Hematopoietic multipotent progenitor cell treated with erythropoietin and hydrocortisone succinate and interleukin-3 and kit ligand, for 15 days (in vitro differentiated cells): ENCODE measurements at places on chromosomes 11 and 22.

GRCh38 chr11:15034687-15035267, 38.6 kb upstream of the CALCB start:
- DNase-seq: no peak

DNA sequence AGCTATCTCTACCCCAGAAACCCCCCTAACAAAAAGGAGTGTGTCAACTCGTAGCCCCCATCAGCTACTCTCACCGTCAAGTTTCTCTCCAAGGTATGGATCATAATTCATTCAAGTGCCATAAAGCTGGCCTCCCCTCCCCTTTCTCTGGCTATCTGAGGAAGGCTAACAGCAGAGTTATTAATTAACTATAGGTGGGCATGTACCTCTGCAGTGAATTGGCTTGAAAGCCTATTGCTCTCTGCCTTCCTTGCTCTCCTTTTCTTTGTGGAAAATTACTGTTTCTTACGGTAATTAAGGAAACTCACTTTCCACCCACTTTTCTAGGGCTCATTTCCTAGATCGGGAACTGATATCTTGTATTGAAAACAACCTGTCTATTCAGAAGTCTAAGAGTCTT, 14.1 kb downstream of the POLA2 start:
- DNase-seq: no peak

GRCh38 chr22:33588860-33589259, 331.4 kb downstream of the LARGE1 start:
- no peak for DNase-seq

DNA sequence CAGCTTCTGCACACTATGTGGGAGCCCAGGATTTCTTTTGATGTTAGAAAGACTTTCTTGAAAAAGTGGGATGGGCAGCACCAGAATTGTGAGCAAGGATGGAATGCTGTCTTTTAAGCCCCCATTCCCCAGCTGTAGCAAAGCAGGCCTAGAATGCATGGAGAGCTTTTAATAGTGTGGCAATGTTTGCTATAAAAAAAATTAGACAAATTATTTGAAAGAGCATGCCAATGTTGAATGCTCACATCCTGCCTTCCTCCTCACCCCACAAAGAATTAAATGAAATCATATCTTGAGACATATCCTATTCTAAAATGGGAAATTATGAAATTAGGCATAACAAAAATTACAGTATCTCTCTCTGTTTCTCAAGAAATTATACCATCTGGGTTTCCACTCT, 154.7 kb downstream of the C11orf91 start:
- DNase-seq: no peak

GRCh38 chr11:8768625-8769333, 86.2 kb downstream of the RPL27A start:
- DNase-seq: peak; percentile 97

DNA sequence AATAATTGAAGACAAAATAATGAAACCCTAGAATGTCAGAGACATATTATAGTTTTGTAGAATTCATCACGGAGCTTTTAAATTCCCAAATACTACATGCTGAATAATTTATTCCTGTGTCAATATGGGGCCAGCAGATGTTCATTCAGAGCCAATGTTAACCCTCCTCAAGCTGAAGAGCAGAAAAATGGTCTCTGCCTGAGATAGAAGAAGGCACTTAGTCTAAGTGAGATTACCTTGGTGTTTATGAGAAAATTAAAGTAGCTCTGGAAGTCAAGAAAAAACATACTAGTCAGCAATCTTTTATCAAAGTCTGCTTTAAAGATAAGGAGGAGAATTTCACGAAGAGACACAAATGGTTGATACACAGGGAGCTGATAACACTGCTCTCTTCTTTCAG, 328.2 kb downstream of the TTC28 start:
- DNase-seq: no peak

DNA sequence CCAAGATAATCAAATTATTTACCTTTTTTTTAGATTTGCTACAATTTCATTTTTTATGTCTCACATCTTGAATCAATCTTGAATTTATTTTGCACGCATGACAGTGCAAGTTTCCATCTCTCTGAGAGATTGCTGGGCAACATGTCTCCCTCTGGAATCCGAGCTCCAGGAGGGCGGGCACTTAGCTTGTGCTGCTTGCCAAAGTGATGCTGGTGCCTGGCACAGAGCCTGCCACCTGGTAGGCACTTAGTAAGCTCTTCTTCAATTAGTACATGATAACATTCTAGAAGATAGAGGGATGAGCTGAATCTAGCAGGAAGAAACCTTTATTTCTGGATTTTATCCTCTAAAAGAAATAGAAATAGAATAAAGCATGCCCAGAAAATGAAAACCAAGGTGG, 27.5 kb upstream of the OR9I1 start:
- DNase-seq: no peak

DNA sequence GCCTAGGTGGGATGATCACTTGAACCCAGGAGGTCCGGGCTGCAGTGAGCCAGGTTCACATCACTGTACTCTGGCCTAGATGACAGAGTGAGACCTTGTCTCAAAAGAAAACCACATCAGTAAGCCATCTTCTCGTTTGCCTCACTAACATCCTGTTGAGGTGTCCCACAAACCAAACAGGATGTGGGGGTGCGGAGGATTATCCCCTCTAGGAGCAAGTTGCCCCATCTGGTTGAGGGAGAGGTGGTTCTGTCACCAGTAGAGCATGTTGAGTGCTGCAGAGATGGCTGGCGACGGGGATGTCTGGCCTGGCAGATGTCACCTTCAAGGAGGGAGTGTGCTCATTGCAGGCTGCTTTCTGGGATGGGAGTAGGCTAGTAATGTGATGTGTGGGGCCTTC, 72.4 kb downstream of the ZNRF3 start:
- no peak for DNase-seq

- no peak for DNase-seq
Measured at GRCh38 chr11:120818097-120818496, 205.8 kb upstream of the TBCEL start.

DNA sequence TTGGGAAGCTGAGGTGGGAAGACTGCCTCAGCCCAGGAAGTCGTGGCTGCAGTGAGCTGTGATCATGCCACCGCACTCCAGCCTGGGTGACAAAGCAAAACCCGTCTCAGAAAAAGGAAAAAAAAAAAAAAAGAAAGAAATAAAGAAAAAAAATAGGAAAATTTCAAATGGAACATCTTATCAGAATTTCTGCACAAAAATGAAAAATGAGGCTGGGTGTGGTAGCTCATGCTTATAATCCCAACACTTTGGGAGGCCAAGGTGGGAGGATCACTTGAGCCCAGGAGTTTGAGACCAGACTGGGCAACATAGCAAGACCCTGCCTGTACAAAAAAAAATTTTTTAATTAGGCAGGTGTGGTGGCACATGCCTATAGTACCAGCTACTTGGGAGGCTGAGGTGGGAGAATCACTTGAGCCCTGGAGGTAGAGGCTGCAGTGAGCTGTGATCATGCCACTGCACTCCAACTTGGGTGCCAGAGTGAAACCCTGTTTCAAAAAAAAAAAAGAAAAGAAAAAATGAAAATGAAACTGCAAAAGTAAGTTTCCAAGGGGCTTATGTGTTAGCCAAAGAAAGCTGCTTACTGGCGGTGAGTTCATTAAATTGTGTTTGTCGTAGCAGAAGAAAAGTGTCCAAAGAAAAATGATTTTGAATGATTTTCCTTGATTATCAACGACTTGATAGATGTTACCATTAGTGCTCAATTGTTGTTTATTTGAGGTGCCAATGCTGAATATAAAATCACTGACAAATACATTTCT, 7.5 kb upstream of the CRKL start:
- DNase-seq: no peak

- no peak for DNase-seq
Measured at GRCh38 chr11:32940865-32941264, 48.3 kb downstream of the QSER1 start.
